Stimulated activated CD8-positive, alpha-beta memory T cell treated with anti-CD3 and anti-CD28 coated beads, Interleukin-2, amount 100 ng/mL, for 1 hour (primary cell): ENCODE measurements at places on chromosomes 4 and X.

DNA sequence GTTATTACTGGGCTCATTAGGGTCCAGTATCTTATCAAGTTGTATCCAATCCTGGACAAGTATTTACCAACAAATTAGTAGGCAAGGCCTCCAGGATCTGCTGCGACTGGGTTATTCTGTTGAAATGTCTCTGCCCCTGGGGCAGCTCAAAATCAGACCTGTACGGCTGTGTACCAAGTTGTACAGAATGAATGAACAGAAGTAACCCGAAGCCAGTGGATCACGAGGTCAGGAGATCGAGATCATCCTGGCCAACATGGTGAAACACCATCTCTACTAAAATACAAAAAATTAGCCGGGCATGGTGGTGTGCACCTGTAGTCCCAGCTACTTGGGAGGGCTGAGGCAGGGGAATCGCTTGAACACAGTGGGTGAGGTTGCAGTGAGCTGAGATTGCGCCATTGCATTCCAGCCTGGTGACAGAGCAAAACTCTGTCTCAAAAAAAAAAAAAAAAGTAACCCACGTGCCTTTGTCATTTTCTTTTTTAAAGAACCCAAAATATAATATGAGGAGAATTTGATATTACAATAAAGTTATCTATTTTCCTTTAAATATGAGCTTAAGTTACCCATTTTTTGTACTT lies 127.3 kb downstream of the CBR4 start:
- no peak for DNase-seq

GRCh38 chr4:152458801-152459302 lies 77.0 kb downstream of the FBXW7 start:
- DNase-seq, result no peak

- DNase-seq, result no peak
Observed at GRCh38 chr4:58590722-58591121, 1480.5 kb upstream of the IGFBP7 start.

DNA sequence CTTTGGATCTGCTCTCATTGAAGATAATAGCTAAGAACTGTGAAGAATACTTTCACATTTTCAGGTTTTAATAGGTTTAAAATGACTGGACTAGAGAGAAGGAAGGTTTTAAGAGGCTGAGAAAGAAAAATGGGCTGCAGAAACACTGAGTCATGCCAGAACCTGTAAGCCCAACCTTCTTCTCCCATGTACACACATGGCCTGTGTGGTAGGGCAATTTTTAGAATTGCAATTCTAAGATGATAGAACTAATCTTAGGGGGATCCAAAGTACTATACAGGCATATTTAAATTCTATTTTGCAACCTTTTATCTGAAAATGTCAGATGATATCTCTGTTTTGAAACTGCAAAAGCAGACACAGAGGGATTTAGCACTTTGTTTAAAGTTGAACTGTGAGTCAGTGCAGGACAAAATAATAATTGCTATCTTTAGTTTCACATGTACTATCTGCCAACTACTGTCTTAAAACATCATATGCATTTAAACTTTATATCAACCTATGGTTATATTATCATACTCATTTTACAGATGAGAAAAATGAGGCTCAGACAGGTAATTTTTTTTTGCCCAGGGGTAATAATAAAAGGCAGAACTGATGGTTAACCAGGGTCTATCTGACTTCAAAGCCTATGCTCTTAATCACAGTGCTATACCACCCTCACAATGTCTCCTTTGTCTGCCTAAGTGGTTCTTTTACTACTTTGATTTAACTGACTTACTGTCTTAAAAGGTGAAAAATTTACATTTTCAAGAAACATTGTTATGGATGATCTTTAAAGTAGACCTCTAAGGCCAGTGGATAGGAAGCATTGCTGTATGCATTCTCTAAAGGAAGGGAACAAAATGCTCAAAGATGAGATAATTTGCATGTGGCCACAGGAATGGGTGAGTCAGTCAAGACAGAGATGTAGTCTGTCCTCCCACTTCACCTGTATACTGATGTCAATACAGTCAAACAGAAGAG lies 4.3 kb downstream of the TMPRSS11E start:
- DNase-seq, result no peak

- no peak for DNase-seq
Observed at GRCh38 chrX:750263-750662, 119.7 kb downstream of the SHOX start.

- DNase-seq, result no peak
Observed at GRCh38 chrX:13569479-13570260, at the start of gene EGFL6. Gene EGFL6, plus strand, starts transcription at chrX:13569601. Its CDS starts 261 bp downstream, at chrX:13569862.

GRCh38 chr4:146787731-146788130 lies 149.0 kb downstream of the POU4F2 start:
- no peak for DNase-seq

GRCh38 chr4:165926307-165926706 lies 53.3 kb downstream of the TLL1 start:
- no peak for DNase-seq

- DNase-seq, result no peak
Observed at GRCh38 chrX:103467156-103467555, 52.1 kb downstream of the RAB40A start.

DNA sequence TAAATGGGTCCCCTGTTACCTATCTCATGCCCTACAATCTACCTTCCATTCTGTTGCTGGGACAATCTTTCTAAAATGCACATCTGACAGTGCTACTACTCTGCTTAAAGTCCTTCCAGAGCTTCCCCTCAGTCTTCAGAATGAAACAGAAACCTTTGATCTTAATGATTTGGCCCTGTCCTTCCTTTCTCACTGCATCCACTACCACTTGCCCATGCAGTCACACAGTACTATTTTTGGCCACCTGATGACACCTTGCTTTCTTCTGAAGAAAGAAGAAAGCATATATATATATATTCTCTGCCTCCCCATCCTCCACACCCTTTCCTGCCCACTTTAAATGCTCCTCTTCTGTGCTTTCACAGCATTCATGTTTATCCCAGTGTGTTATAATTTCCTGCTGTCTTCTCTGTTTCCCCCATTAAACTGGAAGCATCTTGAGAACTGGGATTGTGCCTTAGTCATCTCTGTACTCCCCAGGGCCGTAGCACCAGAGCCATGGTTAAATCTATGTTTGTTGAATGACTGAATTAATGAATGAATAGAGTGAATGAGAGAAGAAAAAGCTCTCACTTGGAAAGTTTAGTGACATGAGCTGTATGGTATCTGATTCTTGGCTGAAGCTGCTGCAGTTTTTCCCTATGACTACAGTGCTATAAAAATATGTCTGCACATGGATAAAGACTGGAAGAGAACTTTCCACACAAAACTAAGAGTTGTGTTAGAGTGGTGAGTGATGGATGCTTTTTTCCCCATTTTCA lies 56.2 kb downstream of the RTL9 start:
- DNase-seq, result no peak

DNA sequence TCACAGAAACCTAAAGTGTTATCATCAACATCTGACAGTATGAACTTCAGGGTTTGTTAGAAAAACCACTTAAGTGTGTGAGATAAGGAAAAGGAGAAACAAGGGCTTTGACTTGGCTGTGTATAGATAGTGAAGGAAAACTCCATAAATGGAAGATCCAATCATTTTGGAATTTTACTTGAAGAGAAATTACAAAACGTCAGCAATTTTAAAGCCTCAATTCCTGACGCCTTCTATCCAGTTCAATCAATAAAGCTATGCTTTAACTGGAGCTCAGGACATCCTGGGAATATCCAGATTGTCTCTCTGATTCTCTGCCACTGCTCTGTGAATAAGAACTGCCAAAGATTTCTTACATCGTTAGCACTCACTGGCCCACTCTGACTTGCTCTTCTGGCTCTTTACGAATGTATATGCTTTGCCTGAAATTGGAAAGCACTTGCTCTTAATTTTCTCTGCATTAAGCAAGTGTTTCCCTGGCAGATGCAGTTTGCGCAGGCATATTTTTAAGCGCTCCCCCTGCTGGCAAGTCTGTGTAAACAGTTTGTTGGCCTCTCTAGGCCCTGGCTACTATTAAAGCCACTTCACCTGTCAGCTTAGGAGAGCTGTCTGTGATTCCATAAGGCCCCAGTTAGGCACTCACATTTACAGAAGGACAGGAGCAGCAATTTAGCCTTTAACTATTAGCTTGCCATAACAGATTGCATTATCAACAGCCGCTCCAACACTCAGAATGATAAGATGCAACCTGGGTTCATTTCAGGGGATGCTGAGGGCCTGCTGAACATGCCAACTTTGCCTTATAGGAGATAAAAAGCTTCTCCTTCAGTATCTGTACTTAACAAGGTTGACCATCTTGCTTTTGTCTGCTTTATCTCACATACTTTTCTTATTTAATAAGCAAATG lies 251.4 kb upstream of the DDX53 start:
- peak; percentile 0 for DNase-seq

DNA sequence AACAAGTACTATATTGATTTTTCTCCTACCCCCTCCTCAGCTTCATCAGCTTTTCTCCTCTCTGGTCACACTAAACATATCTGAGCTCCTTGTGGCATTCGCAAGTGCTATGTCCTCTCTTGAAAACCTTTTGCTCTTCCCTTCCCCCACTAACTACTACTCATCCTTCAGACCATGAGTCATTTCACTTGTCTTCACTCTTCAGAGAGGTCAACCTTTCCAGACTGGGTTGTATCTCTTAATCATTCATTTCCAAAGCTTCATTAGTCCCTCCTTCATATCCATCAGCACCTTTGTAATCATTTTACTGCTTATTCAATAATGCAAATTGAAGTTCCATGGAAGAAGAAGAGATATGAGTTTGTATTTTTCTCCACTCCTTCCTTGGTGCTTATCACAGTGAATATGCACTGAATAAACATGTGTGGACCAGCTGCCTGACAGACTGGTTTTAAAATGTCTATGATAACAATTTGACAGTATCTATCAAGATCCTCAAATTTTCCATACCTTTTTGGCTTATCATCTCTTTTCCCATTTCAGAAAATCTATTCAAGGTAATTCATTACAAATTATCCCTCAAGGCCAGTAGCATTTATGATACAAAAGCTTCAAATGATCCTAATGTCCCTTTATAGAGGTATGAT lies 28.4 kb downstream of the DDX60L start:
- no peak for DNase-seq

GRCh38 chrX:71540801-71541200 lies 7.9 kb downstream of the OGT start:
- no peak for DNase-seq

- no peak for DNase-seq
Observed at GRCh38 chr4:147923381-147923780, 191.5 kb downstream of the ARHGAP10 start.

DNA sequence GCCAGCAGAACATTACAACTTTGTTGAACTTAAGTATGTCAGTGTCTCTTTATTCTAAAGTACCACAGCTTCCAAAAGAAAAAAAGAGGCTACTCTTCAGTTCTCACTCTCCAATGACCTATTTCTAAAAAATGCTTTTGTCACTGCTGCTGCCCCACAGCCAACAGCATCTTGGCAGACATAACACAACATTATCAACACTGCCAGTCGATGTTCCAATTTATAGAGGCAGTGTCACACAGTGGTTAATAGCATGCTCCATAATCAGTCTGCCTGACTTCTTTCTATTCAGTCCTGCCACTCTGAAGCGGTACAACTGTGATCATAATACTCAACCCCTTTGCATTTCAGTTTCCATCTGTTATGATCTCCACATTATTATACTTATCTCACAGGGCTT lies 69.2 kb downstream of the PLS3 start:
- DNase-seq, result no peak

DNA sequence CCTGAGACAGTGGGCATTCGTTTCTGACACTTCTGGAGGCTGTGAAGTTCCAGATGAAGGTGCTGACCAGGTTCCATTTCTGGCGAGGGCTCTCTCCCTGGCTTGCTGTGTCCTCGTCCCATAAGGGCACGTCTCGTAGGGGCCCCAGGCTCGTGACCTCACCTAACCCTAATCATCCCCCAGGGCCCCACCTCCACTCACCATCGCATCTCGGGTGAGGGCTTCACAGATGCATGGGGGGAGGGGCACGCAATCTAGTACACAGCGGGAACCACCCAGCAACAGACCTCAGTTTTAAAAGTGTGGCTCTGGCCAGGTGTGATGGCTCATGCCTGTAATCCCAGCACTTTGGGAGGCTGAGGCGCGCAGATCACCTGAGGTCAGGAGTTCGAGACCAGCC lies 22.1 kb downstream of the PDE6B start:
- DNase-seq, result no peak

DNA sequence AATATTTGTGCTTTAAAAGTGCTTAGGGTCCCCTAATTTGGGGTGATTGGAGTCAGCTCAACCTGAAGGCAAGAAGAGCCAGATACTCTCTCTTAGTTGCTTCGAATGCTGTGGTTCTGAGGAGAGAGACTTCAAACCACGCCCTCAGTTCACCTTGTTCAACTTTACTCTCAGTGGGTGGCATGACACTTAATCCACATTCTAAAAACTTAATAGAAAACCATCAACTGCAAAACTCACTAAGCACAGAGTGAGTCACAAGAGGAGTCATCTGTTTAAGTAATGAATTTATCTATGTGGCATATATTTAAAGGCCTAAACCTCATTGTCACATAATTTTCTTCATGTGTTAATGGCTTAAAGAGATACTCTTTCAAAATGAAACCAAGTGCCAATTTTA lies 99.5 kb upstream of the SLC4A4 start:
- DNase-seq, result no peak

- DNase-seq, result no peak
Observed at GRCh38 chrX:72687396-72687795, 26.7 kb downstream of the PHKA1 start.

DNA sequence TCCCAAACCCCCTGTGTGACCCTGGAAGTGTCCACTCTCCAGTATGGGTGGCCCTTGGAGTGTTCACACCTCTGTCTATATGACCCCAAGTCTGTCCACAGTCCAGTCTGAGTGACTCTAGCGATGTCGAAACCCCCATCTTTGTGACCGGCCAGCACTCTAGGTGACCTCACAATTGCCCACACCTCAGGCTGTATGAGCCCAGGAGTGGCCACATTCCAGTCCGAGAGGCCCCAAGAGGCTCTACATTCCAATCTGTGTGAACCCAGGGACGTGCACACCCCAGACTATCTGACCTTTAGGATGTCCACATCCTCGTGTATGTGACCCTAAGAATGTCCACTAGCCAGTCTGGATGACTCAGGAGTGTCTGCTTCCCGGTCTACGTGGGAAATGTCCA lies 7.3 kb upstream of the GLOD5 start:
- no peak for DNase-seq

DNA sequence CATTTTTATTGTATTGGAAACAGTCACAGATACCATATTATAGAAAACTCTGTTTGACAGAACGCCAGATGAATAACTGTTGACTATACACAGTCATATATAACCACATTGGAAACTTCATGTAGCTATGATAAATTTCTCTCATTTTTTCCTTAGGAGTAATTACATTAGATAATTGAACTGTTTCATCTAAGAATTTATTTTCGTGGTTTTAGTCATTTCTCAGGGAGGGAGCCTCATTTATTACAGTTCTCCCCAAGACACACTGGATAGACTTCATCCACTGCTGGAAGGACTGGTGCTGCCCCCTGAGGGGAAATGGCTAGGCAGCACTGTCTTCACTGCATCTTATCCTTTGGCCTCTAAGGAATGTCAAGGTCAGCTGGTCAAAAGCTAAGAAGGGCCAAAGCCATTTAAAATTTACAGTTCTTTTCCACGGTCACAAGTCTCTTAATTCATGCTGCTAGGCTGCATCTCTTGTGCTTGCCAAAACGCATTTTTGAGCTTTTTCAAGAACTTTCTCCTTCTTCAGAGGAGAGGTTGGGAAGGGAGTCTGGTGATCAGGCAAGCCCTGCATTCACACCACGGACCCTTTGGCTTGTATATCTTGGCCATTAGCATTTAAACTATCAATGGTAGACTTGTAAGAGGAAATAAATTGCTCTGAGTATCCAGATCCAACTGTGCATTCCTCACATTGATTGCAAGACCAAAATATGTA lies 145.1 kb downstream of the CBR4 start:
- no peak for DNase-seq
